ENCODE measurements at places on chromosomes 6 and 20.
A peak's percentile ranks its signal among the peaks of the same experiment; 100 is the strongest.

DNA sequence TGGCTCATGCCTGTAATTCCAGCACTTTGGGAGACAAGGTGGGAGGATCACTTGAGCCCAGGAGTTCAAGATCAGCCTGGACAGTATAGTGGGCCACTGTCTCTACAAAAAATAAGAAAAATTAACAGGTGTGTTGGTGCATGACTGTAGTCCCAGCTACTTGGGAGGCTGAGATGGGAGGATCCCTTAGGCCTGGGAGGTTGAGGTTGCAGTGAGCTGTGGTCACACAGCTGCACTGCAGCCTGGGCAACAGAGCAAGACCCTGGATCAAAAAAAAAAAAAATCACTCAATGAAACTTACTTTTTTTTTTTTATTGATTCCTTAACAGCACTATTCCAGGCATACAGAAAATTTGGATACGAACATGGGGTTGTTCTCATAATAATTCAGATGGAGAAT lies 14.0 kb downstream of the CDKAL1 start:
- no peak for DNase-seq

DNA sequence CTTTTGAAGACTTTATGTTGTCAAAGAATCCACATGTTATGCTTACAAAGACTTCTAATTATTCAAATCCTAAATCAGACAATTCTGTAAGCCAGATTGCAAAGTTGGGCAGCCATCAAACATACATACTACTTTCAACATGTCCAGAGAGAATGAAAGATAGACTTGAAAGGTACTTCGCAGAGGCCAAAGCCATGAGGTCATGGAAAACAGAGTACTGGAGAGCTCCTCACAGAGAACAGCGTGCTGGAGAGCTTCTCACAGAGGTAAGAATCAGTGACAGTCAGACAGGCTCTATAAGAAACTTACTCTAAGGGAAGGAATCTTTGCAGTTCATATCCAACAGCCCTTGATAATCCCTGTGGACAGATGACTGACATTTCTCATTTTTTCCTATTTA lies 400.2 kb downstream of the GJA1 start:
- DNase-seq = no peak

- no peak for DNase-seq
Measured at GRCh38 chr6:161228096-161228495, 45.8 kb downstream of the AGPAT4 start.

GRCh38 chr20:37102571-37102970 lies 6.8 kb upstream of the RBL1 start:
- no peak for DNase-seq

DNA sequence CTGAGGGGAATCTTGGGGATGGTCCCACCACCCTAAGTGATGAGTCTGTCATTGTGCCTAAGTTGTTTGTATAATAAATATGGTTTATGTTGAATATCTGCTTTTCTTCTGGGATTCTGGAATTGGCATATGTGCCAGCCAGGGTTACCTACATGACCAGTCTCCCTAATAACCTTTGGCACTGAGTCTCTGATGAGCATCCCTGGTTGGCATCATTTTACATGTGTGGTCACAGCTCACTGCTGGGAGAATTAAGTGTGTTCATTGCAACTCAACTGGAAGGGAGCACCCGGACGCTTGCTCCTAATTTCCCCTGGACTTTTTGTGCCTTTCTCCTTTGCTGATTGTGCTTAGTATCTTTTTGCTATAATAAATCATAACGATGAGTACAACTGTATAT lies 8.1 kb downstream of the SMAP1 start:
- no peak for DNase-seq

DNA sequence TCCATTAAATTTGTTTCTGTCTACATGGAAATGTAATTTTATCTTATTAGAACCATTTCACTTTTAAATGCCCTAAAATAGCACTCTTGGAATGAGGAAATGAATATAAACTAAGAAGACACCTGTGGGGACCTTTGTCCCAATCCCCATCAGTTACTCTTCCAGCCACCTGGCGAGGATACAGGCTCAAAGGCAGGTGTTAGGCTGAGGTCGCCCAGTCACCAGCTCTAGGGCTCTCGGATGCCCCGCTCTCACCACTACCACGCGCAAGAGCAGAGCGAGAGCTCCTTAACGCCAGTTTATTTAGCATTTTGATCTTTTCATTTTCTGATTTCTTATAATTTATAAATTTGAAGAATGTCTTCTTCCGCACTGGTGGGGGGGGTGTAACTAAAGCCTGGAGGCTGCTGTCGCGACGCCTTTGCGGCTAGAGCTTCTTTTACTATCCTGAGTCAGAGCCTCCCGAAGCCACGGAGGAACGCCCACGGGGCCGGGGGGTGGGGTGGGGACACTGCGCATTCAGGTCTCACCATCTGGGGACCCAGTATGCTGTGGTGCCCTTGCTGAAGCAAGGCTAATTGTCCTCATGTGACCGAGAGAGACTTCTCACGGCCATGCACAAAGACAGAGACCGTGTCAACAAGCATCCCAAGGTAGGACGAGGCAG lies 38.7 kb upstream of the AFDN start:
- no peak for DNase-seq

DNA sequence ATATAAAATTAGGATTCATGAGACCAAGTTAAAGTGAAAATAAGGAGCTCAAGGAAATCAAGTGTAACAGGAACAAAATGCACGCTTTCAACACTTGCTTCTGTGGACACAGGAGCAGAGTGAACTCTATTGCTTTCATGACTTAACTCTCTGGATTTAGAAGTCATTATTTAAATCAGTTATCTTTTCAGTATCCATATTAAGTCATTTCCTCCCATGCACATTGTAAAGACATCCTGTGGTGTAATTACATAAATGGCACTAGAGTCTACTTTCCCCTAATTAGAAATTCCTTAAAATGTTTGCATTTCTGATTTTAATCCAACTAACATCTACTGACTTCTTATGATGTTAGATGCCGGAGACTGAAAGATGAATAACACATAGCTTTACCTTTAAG lies 88.0 kb downstream of the INSM1 start:
- no peak for DNase-seq

DNA sequence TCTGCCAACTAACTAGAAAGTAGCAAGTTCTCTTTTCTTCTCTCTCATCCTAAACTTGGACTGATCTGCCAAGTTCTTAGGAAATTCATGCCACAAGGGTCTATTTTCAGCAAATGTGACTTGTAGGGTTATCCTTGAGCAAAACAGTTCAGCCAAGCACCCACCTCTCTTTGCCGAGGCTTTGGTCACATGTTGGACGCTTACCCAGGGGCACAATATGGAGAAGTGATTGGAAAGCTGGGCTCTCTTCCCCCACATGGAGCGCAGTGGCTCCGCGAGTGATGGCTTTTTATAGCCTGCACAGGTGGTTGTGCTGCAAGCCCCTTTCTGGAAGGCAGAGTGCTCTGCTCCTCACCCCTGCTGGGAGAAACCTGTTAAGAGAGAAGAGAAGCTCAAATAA lies 47.7 kb upstream of the FNDC1 start:
- no peak for DNase-seq

- DNase-seq = no peak
Measured at GRCh38 chr6:102907181-102907580, 1513.7 kb downstream of the GRIK2 start.

DNA sequence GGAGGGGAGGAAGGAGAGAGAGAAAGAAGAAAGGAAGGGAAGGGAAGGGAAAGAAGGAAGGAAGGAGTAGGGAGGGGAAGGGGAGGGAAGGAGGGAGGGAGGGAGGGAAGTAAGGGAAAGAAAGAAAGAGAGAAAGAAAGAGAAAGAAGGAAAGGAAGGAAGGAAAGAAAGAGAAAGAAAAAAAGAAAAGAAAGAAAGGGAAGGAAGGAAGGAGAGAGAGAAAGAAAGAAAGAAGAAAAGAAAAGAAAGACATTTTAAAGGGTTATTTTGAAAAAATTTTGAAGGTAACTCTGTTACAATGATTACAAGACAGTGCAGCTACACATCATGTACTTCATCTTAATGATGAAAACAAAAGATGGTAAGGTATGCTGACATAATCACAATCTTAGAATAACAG lies 3.9 kb downstream of the KIAA0319 start:
- no peak for DNase-seq

DNA sequence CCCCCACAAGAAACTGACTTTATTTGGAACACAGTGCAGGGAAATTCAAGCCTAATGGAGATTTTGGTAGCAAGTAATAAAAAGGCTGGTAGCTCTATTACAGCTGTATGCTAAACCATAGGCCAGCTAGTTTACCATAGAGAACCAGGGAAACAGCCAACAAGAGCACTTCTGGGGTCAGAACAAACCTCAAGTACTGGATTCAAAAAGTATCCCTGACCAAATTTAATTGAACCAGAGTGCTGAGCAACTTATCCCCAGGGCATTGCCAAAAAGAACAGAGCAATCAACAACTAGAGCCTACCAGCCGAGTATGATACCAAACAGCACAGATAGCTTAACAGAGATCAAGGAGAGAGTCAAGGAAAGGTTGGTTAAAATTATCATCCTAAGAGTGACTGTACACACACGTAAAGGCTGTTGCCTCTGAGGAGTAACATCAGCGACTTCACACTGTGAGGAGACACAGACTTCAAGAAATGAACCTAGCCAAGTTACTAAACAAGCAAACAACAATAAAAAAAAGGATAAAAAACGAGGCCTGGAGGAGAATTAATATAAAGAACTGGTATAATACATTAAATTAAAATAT lies 11.5 kb upstream of the ASF1A start:
- DNase-seq = no peak

DNA sequence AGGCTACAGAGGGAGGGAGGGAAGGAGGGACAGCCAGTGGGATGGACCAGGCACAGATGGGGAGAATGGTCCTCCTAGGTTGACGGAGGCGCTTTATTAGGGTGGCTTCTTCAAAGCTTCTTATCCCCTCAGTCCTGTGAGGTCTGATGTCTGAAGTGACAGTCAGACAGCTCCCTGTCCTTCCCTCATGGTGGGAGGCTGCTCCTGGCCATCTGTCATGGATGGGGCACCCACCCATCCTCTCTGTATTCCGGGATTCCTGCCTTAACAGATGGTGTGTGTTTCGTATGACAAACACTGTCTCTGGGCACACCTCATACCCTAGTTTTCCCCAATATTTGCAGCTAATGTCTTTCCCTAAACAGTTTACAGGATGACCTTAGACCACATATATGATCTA lies 7.9 kb downstream of the RIN2 start:
- no peak for DNase-seq

- DNase-seq = peak; percentile 49
Measured at GRCh38 chr6:64415926-64416325, 780.3 kb downstream of the PHF3 start.

DNA sequence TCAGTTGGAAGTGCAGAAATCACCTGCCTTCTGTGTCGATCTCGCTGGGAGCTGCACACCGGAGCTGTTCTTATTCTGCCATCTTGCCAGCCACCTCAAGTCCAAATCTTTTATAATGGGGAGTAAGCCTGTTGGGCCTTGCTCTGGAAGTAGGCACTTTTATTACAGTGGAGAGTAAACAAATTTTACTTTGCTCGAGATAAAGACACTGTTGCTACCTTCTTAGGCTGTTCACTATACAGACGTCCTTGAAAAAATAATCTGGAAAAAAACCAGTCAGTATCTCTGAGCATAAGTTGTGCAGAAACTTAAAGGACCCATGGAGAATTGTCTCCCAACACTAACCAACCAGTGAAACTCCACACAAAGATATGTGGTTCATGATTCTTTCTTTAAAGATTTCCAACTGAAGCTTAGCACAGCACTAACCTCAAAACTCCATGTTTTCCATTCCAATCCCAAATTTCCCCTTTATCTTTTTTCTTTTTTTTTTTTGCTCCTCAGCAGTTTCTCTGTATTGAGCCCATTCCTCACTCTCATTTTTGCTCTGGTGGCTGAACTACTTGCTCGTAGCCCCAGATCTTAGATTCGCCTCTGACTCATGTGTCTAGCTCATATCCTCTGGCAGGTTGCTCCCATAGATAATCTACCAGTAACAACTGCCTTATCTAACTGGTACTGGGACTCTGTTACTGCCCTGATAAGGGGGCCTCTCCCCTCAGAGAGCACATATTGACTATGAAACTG lies 34.3 kb upstream of the COL9A1 start:
- DNase-seq = no peak
